ENCODE measurements at places on chromosomes 11 and 22. TPM values are rescaled to one million over a fixed set of nuclear protein-coding genes. Genes with fewer than 3 reads are reported as not detected.
A peak's percentile ranks its signal among the peaks of the same experiment; 100 is the strongest.

- DNase-seq: no peak
Measured at GRCh38 chr11:10490398-10491241, 35.6 kb downstream of the AMPD3 start.

DNA sequence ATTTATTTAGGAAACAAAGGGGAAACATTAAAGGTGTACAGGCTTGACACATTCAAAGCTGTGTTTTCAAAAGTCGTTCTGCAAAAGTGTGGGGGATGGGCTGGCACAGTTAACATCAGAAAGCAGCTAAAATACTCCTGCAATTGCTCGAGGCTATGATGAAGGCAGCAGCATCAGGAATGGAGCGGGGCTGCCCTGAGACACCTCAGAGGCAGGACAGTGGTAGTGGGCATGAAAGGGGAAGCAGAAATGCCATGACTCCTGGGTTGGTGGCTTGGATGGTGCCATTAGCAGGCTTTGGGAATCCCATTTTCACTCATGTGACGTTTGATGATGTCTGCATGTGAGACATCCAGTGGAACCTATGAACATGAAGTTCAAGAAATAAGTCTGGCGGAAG is 646 bp downstream of the NCAPD3 start:
- DNase-seq: no peak

DNA sequence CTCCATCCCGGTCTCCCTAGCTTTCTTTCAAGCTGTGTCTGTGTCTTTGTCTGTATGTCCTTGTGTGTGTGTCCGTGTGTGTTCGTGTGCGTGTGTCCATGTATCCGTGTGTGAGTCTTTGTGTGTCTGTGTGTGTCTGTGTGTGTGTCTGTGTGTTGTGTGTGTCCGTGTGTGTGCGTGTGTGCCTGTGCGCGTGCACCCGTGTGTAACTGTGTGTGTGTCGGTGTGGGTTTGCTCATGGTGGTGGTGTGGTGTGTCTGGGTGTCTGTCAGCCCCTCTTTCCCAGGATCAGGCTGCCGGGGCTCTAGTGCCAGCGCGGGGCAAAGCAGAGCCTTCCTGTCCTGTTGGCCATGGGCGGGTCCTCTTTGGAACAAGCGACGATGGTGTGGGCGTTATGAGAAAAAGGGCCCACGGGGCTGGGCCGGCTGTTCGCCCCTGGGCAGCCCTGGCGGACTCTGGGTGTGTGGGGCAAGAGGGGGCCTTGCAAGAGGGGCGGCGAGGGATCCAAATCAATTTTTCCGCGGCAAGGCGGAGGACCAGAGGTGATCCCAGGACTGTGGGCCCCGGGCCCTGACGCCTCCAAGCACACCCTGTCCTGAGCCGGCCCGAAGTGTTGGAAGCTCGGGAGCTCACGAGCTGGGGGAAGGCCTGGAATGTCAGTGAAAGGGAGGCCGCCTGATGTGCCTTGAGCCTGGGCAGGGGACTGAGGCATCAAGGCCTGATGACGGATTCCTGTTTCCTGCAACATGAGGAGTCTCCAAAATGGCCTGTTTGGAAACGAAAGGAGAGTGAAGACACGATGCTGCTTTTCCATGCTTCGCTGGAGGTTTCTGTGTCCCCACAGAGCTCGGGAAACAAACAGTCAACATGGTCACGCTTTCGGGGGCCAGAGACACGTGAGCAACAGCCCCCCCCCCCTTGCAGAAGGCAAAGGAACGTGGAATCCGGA is 3929.2 kb upstream of the OR11H1 start:
- DNase-seq: no peak

- DNase-seq: no peak
Measured at GRCh38 chr11:66226101-66226500, 42.3 kb upstream of the RAB1B start.

- DNase-seq: peak; percentile 80
Measured at GRCh38 chr22:19291580-19292457, at the start of gene CLTCL1. Gene CLTCL1 (minus strand): TSS chr22:19291719. CDS start chr22:19291641, 78 bp downstream.

DNA sequence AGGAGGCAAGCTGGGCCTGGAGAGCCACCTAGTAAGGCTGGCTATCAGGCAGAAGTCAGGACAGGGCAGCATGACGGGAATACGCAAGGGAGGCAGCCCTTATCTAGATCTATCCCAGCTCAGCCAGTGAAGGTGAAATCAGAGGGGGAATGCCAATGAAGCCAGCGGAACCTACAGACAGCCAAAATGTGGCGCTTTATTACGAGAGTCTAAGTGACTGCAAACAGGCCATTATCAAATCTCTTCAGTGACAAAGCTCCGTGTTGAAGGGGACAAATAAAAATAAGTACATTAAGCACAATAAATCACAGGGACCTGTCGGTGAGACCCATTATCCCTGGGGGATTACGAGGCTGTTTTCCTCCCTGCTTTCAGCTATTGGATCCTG is 22.8 kb downstream of the LARGE1 start:
- DNase-seq: no peak

DNA sequence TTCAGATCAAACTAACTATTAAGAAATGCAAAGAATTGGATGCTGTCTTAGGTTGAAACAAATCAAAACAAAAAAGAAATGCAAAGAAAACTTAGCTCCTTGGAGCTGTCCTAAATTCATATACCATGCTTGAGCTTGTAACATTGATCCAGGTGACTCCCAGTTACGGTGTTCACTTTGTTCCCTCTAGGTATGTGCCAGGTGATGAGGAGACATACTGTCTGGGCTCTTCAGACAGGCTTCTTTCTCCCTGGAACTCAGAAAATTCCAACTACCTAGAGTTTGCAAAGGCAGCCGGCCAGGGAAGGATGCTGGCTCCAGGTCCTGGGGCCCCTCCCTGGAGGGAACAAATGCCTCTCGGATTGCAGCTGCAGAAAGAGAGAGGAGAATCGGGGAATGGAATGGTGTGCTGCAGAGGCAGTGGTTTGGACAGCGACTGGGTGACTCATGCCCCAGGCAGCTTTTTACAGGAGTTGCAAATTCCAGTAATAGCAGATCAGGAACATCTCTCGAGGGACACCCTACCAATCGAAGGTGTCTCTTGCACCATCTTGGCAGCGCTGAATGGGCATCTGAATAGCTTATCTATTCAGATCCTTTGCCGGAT is 12.3 kb upstream of the ASPHD2 start:
- no peak for DNase-seq

DNA sequence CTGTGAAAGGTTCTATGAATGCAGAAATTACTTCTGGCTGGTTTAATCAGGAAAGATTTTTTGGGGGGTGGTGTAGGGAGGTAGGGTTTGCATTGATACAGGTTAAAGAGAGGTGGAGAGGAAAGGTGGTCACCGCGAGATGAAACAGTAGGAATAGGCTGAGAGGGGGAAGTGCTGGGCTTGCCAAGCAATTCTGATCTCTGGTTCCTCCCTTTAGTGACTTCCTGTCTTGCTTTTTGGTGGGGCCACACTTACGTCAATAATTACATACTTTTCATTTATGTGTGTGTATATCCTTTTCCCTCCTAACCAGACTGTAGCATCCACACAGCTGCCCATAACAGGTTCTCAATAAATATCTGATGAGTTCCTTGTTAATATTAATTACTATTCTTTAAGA is 120.0 kb downstream of the CTNND1 start:
- DNase-seq: no peak

- peak; percentile 5 for DNase-seq
Measured at GRCh38 chr11:59822989-59823566, 12.5 kb upstream of the MRPL16 start.

DNA sequence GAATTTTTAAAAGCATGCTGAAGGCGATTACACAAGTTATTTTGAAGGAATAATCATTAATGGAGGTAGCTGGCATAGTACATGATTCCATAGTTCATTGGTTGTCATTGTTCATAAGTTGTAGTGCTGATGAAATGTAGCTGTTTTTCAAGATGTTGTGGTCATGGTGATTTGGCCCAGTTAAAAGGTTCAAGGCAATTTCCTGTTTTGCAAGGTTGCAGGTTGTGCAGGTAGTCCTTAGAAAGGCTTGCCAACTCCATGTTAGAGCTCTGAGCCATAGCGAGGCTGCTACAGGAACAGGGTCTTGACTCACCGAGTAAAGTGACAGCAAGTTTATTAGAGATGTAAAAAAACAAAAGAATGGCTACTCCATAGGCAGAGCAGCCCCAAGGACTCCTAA is 95.8 kb upstream of the CHORDC1 start:
- DNase-seq: no peak

- no peak for DNase-seq
Measured at GRCh38 chr11:71080239-71081097, 171.9 kb downstream of the SHANK2 start.

DNA sequence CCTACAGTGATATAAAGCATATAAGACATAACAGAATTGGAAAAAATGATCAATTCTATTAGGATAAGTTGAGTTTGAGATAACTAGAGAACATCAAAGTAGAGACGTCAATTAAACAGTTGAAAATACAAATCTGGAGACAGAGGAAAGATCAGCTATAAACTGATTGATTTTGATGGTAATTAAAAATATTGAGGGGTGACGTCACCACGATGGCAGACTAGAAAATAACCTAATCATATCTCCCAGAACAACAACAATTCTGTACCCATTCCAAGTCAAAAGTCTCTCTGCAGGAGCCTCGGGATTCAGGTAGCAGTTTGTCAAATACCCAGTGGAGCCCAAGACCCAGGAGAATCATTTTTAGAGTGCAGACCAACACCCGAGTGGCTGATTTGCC is 28.9 kb downstream of the MS4A13 start:
- DNase-seq: no peak

DNA sequence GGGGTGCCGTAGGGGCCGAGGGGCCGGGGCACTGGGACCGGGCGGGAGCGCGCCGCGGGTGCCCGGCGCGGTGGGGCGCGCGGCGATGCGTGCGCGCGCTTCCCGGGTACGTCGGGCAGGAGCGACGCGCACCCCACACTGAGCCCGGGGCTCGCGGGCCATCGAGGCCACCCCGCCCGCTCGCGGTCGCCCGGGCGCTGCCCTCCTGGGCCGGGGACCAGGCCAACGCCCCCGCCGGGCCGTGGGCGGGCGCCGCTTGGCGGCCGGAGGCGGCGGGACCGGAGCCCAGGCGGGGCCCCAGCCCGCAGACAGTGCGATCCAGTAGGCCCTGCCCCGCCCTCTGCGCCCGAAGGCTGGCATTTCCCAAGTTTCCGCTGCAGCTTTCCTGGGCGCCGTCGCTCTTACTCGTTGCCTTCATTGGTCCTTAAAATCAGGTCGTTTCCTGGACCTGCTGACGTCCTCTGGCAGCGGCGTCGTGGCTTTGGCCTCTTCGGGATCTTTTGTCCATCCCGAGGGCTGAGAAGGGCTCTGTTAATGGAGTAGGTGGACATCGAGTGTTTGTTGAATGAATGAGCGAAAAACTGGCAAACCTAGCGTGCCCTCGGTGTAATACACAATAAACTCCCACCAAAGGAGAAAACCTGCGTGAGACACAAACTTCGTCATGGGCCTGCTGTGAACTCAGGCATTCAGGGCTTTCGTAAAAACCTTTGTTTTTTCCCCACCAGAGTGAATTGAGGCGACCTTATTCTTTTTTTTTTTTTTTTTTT is 638 bp downstream of the PARVA start:
- no peak for DNase-seq

- no peak for DNase-seq
Measured at GRCh38 chr22:42979606-42980005, 35.3 kb downstream of the PACSIN2 start.

GRCh38 chr11:122951211-122951610 is 30.4 kb downstream of the BSX start:
- no peak for DNase-seq

Gene CARD18
- not detected for total RNA-seq

Gene EEF1G
- 2,174 TPM for total RNA-seq

Gene MS4A4E
- total RNA-seq: not detected

Gene SHANK3
- total RNA-seq: not detected

Gene PANX3
- total RNA-seq: not detected

Gene MFRP
- total RNA-seq: not detected

Gene RIBC2
- total RNA-seq: 0.98 TPM

Gene SIK2
- 3.2 TPM for total RNA-seq

Gene ARHGEF12
- total RNA-seq: 3.8 TPM
